NCI-H2081 treated with DMSO at 0.1 percent for 48 hours (cell line): ENCODE measurements at places on chromosomes 5 and 9.

DNA sequence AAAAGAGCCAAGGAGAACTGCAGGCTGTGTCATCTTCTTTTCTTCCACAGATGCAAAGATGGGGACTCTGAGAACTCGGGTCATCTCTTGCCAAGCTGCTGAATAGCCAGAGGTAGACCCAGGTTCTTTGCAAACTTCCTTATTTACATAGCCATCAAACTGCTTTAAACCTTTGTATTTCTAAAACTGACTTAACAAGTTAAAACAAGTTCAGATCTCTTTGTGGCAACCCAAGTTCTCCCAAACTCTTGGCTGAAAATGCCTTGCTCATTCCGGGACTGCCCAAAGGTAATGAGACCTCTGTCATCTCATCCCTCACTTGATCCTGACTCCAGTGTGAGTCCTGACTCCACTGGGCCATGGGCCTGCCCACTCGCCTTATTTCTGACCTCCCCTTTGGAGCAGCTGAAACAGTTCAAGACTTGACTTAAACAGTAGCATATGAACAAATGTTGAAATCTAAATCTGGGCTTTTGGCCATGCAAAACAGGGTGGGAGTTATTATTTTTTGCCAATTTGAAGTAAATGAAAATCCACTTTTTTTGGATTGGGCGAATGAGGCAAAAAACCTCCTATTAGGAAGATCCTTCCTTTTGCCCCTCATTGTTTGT, 50.6 kb downstream of the FBXL7 start:
- no peak for DNase-seq

GRCh38 chr5:91177085-91177484, 206.0 kb downstream of the ARRDC3 start:
- no peak for DNase-seq

GRCh38 chr5:151348789-151349188, 1.4 kb upstream of the SLC36A2 start:
- DNase-seq = no peak

DNA sequence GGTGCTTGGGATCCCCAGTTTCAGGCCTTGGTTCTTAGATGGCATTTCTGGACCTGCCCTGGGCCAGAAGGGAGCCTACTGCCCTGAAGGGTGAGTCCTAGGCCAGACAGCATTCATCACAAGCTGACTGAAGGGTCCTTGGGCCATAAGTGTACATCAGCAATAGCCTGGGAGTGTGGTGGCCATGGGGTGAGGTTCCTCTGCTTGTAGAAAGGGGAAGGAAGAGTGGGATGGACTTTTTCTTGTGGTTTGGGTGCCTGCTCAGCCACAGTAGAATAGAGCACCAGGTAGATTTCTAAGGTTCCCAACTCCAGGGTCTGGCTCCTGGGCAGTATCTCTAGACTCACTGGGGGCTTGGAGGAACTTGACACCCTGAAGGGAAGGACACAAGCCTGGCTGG, 95.2 kb upstream of the PHF24 start:
- DNase-seq = no peak

- no peak for DNase-seq
These were observed 32.6 kb upstream of the RXRA start for GRCh38 chr9:134293611-134294152.

GRCh38 chr9:18480662-18481093, 6.7 kb downstream of the ADAMTSL1 start:
- DNase-seq = no peak

DNA sequence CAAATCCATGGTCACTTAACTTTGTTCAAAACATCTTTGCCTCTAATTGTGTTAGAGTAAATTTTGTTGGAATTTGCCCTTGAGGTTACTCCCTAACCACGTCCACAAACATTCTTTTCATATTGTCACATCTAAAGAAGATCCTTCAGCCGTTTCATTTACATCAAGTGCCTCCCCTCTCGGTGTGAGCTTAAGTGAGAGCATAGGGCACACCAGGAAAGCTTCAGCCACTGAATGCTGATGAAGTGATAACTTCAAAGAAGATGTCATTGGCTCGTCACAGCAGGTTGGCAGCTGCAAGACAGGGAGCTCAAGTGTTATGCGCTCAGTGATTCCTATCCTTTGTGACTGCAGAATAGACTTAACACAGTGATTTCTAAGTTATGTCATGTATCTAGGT, 49.6 kb upstream of the ADAMTS19 start:
- DNase-seq = no peak

- no peak for DNase-seq
These were observed 549.4 kb downstream of the LRRC70 start for GRCh38 chr5:63128018-63128417.

- no peak for DNase-seq
These were observed 88.2 kb downstream of the AMBP start for GRCh38 chr9:113989714-113990569.
